SK-N-MC (cell line): ENCODE measurements at places on chromosomes 2 and 18.

- DNase-seq, result no peak
Measured at GRCh38 chr2:120798567-120799247, 63.0 kb downstream of the GLI2 start.

- DNase-seq, result no peak
Measured at GRCh38 chr2:8684540-8684877, 2.7 kb downstream of the ID2 start.

- DNase-seq, result no peak
Measured at GRCh38 chr18:55136864-55137263, 177.6 kb upstream of the CCDC68 start.

- no peak for DNase-seq
Measured at GRCh38 chr2:8672940-8673339, 8.9 kb upstream of the ID2 start.

DNA sequence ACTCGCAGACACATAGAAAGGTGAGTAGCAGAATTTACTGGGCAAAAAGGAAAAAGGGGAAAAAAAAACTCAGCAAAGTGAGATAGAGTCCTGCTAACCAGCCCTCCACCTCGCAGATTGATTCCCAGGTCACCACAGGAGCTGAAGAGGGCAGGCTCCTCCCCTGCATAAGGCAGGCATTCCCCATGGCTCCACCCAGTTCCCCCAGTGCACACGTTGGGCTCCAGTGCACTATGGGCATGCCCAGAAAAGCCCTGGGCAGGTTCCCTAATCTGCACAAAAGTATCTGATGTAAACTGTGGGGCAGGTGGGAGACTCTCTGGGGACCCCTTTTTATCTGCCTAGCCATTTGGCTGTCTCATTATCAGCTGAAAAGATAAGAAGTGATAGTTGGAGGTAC, 461.2 kb upstream of the TMEFF2 start:
- DNase-seq, result no peak

DNA sequence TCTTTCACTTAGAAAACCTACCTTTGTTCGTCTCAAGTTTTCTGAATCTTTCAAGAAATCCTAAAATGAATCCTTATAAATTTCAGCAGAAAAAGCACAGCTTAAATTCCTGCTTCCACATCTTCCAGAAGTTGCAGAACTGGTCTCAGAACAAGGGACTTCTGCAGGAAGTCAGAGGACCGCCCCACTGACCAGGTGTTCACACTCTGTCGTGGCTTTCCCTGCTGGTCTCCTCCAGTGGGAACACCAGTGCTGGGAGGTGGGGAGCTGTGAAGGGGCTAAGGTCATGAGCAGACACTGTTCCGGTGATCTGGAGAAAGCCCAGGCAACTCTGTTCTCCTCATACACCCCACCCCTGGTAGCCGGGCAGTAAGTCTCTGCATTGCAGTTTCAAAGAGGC, 3.5 kb downstream of the FAM110C start:
- DNase-seq, result no peak

- DNase-seq, result no peak
Measured at GRCh38 chr2:109680523-109681297, 66.5 kb downstream of the SOWAHC start.

DNA sequence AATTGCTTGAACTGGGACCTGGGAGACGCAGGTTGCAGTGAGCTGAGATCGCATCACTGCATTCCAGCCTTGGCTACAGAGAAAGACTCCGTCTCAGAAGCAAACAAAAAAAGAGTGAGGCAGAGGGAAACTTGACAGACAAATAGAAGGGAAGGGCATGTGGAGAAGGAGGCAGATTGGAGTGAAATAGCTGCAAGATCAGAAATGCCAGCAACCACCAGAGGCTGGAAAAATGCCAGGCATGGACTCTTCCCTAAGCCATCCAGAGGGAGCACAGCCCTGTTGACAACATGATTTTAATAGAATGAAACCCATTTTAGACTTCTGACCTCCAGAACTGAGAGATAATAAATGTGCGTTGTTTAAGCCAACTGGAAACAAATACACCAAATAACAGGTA, 447.2 kb upstream of the SPHKAP start:
- DNase-seq, result no peak

- DNase-seq, result no peak
Measured at GRCh38 chr2:18455236-18455862, 105.1 kb downstream of the RDH14 start.

- DNase-seq, result no peak
Measured at GRCh38 chr2:29000481-29000880, 19.4 kb downstream of the TOGARAM2 start.

- no peak for DNase-seq
Measured at GRCh38 chr2:240202586-240202985, 62.1 kb upstream of the OTOS start.

DNA sequence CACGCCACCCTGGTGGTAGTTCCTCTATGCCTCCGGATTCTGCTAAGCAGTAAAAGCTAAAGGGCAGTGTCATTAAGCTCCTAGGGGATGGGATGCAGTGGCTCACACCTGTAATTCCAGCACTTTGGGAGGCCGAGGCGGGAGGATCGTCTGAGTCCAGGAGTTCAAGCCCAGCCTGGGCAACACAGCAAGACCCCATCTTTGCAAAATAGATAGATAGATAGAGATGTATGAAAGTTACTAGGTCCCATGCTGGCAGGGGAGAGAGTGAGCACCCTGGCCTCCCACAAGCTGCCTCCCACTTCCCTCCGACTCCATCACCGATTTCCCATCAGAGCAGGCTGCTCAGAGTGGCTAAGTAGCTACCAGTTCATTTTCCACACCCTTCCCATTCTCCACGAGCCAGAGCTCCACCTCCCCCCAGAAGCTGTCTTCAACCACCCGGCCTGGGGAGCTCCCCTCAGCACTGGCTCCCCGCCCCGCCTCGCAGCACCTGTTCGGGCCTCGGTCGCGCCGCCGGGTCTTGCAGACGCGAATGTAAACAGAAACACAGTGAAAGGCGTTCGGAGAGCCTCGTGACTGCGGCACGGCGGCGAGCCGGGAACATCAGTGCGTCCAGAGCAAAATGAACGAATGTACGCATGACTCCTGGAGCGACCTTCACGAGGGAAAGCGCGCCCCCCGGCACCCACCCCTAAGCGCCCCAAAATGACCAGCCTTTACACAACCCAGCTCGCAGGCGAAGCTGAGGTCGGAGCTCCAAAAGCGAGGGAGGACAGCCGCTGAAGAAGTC, 598 bp upstream of the CEP68 start:
- DNase-seq, result no peak

GRCh38 chr2:3864943-3865865, 161.8 kb downstream of the DCDC2C start:
- DNase-seq, result no peak

GRCh38 chr2:49935449-49935848, 781.1 kb upstream of the FSHR start:
- no peak for DNase-seq

DNA sequence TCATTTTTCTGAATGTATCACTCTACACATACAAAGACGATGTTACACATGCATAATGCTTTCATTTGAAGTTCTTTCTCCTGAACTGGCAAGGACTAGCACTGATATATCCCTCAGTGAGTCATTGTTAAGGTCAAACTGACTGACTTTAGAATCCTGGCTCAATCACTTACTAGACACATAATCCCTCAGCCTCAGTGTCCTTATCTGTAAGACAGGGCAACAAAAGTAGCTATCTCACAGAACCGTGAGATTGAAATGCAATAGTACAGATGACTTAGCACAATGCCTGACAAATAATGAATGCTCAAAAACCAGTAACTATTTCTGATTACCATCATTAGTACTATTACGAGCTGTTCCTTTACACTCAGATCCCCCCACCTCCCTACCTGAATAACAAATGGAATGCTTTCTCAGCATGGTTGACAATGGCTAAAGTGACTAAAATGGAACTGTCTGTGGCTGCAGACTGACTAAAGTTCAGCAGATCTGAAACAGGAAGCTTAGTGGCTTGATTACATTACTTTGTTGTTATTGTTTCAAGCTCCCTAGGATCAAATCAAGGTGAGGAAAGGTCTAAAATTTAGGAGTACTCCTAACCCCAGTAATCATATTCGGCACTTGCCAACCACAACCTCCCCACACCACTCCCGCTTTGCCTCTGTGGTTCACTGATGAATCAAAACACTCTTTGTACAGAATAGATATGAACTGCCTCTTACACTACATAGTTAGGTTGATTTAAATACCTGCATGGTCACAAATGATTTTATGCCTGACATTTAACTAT, 35.8 kb upstream of the CACNB4 start:
- DNase-seq, result no peak

DNA sequence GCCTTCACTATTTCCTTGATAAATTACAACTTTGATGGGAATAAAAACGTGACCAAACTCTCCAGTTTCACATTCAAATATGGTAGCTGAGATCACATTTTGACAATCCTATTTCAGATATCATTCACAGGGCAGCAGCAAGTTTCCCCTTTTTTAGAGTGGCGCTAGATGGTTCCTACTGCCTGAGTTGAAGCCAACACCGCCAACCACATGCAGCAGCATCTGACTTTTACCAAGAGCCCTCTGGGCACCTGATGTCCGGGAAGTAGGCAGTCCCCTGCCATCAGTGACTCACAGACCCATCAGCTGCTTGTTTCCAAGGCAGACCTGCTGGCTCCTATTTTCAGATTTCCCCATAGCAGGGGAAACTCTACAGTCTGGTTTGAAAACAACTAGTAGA, 4.0 kb upstream of the MREG start:
- no peak for DNase-seq

- DNase-seq, result no peak
Measured at GRCh38 chr18:35397976-35398375, 20.8 kb upstream of the ZNF396 start.

DNA sequence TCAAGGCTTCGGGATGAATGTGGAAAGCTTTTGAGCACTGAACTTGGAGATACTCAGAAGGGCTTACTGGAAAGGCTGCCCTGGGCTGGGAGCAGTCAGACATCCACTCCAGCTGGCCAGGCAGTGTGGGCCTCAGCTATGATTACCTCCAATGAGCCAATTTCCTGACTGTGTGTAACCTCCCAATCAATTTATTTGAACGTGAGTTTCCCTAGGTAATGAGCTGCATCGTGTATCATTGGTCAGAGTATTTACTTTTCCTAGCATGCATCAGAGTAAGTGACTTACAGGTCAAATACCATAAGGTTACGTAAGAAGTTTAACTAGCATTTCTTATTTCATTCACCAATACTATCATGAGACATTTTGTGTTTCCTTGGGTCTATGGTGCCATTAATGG, 11.0 kb upstream of the CTAGE1 start:
- no peak for DNase-seq

- no peak for DNase-seq
Measured at GRCh38 chr2:237483018-237483731, 3.9 kb upstream of the MLPH start.

- no peak for DNase-seq
Measured at GRCh38 chr2:179140571-179140970, 90.6 kb upstream of the CCDC141 start.

DNA sequence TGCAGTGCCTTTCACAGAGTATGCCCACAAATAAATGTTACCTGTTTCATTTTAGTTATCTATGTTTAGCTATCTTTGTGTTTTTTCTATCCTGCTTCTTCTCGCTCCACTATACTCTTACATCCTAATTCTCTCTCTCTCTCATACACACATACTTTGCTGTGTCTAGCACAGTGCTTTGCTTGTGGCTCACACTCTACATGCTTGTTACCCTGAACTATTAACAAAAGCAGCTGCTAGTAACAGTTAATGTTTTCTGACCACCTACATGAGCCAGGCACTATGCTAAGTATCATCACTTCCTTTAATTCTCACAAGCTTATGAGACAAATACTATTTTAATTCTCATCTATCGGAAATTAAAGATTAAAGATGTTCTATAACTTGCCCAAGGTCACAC, 390.5 kb upstream of the HNRNPA3 start:
- DNase-seq, result no peak
